ENCODE measurements at places on chromosomes 16 and 17.

- no peak for DNase-seq
Measured at GRCh38 chr16:74213372-74213771, 83.2 kb upstream of the PSMD7 start.

- peak; percentile 55 for DNase-seq
Measured at GRCh38 chr17:15255713-15256454, 9.2 kb downstream of the PMP22 start.

DNA sequence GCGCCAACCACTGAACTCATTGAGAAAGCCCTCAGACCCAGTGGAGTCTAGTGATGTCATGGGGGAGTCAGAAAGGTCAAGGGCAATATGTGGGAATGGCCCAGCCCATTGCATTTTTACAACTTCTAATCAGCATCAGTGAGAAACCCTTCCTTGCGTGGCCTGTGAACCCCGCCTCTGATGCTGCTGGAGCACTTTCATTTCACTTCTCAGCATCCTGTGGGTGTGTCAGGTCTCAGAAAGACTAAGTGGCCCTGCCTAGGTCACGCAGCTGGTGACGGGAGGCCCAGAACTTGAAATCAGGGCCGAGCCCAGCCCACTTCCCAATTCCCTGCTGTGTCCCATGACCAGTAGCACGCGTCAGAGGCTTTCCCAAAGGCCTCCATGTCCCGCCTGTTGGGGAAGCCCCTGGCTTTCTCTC, 6.1 kb downstream of the DNAI2 start:
- no peak for DNase-seq

DNA sequence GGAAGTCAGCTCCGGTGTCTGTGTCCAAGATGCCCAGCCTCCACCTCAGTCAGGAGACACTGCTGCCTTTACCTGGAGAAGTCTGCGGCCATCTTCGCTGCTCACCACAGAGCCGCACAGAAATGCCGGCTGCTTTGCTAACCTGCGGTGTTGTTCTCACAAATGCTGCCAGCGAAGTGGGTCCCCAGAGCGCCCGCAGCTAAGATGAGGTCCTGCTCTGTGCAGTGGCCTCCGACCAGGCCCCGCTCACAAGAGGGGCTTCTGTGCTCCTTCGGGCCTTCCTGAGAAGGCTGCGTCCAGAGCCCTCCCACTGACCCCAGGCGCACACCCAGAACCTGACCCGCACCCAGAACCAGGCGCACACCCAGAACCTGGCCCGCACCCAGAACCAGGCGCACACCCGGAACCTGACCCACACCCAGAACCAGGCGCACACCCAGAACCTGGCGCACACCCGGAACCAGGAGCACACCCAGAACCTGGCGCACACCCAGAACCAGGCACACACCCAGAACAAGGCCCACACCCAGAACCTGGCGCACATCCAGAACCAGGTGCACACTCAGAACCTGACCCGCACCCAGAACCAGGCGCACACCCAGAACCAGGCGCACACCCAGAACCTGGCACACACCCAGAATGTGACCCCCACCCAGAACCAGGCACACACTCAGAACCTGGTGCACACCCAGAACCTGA, 51.5 kb upstream of the FASN start:
- no peak for DNase-seq

- no peak for DNase-seq
Measured at GRCh38 chr17:2690165-2691068, 21.1 kb downstream of the CLUH start.

- DNase-seq, result no peak
Measured at GRCh38 chr17:13563866-13564265, 37.9 kb downstream of the HS3ST3A1 start.

DNA sequence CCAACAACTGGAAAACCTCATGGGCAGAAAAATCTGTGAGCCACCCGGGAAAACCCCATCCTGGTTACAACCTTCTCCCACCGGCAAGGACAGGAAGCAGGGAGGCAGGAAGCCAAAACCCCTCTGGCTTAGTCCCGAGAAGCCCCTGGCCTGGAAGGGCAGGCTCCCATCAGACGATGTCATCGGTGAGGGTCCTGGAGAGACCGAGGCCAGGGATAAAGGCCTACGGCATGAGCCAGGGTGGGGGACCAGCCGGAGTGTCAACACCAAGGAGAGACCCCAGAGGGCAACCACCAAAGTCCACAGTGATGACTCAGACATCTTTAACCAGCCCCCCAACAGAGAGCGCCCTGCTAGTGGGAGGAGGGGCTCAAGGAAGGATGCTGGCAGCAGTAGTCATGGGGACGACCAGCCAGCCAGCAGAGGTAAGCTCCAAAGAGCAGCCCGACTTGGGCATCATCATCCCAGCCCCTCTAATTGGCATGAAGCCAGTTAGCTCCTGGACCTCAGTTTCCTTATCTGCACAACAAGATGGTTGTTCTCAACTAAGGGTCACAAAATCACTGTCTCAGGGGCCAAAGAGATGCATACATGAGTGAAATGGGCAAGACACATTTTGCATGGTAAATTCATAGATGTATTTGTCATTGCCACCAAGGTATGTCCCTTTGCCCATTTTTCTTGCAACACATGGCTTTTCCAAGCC, 190.7 kb downstream of the KATNIP start:
- peak; percentile 30 for DNase-seq

DNA sequence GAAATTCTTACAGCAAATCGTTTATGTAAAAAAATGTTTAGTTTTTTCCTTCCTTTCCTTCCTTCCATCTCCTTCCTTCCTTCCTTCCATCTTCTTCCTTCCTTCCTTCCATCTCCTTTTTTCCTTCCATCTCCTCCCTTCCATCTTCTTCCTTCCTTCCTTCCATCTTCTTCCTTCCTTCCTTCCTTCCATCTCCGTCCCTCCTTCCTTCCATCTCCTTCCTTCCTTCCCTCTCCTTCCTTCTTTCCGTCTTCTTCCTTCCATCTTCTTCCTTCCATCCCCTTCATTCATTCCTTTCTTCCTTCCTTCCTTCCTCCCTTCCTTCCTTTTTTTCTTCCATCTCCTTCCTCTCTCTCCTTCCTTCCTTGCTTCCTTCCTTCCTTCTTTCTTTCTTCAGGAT, 22.7 kb downstream of the MYOCD start:
- DNase-seq, result no peak

DNA sequence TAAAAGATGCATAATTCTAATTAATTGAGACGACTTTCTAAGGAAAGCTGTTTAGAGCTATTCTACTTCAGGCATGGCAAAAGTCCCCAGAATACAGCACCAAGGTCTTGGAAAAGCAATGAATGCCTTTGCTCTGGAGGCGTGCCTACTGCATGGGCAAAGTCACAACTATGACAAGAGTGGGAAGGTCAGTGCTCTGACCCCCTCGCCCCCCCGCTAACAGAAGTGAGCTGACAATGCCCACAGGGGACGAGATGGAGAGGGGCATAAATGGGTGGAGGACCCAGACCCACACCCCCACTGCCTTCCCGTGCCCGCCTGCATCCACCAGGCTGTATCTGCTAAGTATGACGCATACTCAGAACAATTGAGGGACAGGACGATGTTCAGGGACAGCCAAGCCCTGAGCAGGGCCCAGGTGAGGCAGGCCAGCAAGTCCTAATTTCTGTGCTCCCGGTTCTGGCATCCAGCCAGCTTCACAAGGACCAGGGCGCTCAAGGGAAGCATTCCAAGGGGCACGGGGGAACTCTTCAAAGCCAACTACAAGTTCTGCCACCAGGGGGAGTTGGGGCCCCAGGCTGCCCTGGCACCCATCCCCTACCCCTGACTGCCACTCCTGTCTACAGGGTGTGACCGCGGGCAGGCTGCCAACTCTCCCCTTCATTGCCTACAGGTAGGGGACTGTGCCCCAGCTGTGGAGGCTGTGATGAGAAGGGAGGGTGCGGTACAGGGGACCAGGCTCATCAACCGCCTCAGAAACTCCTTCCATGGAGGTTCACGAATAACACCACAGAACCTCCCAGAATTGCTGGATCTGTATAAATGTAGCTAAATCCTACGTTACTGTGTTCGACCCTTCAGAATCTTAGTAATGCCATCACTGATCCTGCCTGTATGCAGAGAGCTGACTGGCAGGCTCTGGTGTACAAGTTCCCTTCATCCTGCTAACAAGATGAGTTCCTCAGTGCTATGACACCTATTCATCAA, 20.8 kb downstream of the NPRL3 start:
- DNase-seq, result peak; percentile 37

GRCh38 chr16:48008011-48008525, 147.7 kb downstream of the ABCC12 start:
- DNase-seq, result no peak

- DNase-seq, result no peak
Measured at GRCh38 chr16:66605979-66606751, 1.7 kb downstream of the CMTM3 start.

- DNase-seq, result no peak
Measured at GRCh38 chr16:20327444-20328041, at the start of gene GP2. TSS of gene GP2 (minus strand) at chr16:20327513. CDS start at chr16:20326431, 1,082 bp downstream.

DNA sequence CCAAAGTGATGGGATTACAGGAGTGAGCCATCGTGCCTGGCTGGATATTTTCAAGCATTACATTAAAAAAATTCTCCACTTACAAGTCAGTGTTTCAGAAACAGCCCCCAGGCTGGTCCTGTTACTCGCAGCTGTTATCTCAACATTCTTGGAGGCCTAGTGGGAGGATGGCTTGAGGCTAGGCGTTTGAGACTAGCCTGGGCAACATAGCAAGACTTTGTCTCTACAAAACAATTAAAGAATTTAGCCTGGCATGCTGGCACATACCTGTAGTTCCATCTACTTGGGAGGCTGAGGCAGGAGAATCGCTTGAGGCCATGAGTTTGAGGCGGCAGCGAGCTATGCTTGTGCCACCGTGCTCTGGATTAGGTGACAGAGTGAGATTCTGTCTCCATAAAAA, 26.5 kb upstream of the SPNS3 start:
- DNase-seq, result peak; percentile 20

DNA sequence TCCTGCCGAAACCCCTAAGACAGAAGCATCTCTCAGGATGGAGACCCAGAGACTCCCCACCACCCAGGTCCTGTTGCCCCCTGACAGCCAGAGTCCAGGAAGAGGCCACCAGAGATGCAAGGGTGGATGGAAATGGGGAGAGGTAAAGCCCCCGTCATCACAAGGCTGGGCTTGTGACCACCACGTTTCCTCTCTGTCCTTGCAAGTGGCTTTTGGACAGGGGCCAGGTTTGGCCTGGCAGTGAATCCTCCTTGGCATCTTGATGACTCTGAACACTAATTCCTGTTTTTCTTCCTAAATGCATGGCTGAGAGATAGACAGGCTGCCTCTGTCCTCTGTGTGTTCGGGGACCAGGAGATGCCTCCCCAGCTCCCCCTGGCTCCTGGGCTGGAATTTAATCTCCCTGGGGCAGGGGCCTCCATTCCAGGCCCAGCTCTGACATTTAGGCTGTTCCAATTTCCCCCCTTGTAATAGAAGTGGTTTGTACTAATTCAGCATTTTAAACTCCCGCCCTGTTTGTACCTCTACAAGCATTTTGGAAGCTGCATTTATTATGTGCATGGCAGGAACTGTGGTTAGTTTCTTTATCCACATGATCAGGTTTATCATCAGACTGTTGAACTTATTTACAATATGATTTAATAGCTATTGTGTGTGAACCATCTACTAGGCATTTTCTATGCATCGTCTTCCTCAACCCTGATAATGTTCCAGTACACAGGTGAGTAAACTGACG, 116.1 kb upstream of the IRX6 start:
- DNase-seq, result no peak
